ENCODE measurements at places on chromosomes 13 and 19.

GRCh38 chr19:42048992-42049391, 21.0 kb downstream of the GRIK5 start:
- no peak for DNase-seq

DNA sequence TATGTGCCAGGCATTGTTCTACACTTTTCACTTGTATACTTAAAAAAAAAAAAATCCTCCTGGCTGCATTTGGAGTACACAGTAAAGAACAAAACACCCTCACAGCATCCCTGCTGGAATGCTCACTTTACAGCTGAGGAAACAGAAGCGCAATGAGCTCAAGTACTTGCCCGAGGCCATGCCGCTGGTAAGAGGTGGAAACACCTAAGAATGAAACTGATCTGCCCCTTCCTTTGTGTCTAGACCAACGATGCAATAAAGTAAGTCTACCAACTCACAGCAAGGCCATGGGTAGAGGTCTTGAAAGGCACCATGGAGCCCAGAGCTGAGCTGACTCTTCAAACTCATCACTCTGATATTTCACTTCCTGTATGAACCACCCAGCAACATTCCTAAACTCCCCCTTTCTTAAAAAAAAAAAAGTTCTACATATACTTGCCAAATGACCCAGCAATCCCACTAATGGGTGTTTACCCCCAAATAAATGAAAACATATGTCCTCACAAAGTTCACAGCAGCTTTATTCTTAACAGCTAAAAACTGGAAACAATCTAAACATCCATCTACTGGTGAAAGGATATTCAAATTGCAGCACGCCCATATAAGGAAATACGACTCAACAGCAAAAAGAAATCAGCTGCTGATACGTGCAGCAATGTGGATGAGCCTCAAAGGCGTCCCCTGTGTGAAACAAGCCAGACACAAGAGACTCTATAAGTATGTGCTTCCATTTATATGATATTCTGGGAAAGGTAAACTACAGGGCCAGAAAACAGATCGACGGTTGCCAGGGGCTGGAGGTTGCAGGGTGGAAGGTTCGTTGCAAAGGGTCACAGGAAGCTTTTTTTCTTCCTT, 236.6 kb upstream of the MAB21L1 start:
- peak; percentile 88 for DNase-seq

GRCh38 chr19:46867170-46867569, 6.4 kb downstream of the ARHGAP35 start:
- no peak for DNase-seq

DNA sequence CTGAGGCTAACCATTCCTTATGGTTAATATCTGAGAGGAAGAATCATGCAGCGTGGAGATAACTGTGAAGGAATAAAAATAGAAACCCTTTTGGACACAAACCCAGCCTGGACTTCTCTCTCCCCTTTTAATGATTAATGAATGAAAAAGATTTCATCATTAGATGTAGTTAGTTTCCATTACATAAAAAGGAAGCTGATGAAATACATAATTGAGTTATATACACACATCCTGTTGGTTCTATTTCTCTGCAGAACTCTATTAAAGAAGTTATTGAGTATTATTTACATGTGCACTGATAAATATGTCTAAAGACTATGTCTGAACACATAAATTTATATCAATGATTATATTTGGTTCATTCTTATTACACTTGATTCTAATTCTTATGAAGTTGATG, 465.3 kb downstream of the GPC5 start:
- DNase-seq = no peak

GRCh38 chr19:45539459-45539858, 32.2 kb downstream of the VASP start:
- DNase-seq = no peak

DNA sequence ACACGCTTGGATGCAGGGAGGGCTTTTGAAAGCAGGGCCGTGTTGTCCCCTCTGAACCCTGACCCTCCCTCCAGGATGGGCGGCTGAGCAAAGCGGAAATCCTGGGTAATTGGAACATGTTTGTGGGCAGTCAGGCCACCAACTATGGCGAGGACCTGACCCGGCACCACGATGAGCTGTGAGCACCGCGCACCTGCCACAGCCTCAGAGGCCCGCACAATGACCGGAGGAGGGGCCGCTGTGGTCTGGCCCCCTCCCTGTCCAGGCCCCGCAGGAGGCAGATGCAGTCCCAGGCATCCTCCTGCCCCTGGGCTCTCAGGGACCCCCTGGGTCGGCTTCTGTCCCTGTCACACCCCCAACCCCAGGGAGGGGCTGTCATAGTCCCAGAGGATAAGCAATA, 15.2 kb downstream of the RCN3 start:
- no peak for DNase-seq

DNA sequence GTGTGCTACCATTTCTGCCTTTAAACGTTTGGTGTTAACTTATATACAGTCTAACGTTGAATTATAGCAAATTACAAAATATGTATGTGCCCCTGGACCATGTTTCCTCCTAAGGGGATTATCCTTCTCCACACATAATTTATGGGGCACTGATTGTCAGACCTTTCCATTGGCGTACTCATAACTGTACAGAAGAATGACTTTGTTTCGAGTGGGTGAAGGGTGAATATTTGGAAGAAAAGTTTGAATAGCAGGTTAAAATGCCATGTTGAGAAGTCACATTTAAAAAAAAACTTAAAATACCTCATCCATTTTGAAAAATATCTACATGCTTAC, 58.8 kb downstream of the SLC10A2 start:
- DNase-seq = no peak

- DNase-seq = no peak
Observed at GRCh38 chr13:90270226-90270625, 1077.3 kb upstream of the MIR17HG start.

All from adipocyte (in vitro differentiated cells).